ENCODE measurements at places on chromosomes 16 and 17. TPM values are rescaled to one million over a fixed set of nuclear protein-coding genes. Genes with fewer than 3 reads are reported as not detected.

DNA sequence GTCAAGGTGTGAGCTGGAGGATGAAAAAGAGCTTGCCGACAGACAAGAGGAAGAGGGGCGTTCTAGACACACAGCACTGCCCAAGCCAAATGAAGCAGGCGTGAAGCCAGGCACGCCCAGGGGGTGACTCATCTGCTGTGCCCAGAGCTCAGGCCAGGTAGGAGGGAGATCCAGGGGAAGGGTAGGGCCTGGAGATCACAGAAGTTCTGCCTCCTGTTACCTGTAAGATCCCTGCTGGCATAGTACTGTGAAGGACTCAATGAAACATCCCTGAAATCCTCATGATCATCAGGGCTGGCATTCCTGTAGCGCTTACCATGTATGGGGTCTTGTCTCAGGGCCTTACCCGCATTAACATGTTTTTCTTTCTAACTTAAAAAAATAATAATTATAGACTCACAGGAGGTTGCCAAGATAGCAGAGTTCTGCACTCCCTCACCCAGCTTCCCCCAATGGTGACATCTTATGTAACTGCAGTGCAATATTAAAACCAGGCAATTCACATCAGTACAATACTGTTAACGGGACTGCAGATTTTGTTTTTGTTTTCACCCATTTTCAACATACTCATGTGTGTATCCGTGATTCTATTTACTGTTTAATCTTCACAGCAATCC, 158.6 kb downstream of the XYLT1 start:
- H3K27ac ChIP-seq, result no peak overlapping the region
- H3K4me1 ChIP-seq, result no peaks in the 10 kb centered on the region
- H3K27me3 ChIP-seq, result no peaks in the 10 kb centered on the region

- peak overlapping the region; percentile 66 for H3K27ac ChIP-seq
- no peak for DNase-seq
- H3K27me3 ChIP-seq, result no peaks in the 10 kb centered on the region
- H3K4me1 ChIP-seq, result peaks cover 3% of the 10 kb centered on the region
Measured at GRCh38 chr16:4388271-4389021, 16.8 kb downstream of the VASN start.

DNA sequence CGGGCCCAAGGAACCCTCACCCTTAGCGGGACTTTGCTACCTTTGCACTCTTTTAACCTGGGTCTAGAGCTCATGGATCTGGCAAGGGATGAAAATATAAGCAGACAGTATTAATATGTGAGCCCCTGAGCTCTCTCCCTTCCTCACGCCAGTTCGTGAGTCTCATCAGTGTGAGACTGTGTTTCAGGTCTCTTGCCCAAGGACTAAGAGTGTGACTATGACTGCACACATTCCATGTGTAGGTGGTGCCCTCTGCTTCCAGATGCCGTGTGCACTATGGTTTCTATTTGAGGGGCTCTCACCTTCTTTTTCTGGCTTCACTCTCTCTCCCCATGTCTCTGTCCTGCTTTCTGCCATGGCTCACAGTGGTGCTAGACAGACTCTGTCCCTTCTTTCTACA, 40.5 kb downstream of the DHRS7B start:
- H3K36me3 ChIP-seq, result no peaks in the 10 kb centered on the region
- peaks cover 77% of the 10 kb centered on the region for H3K4me1 ChIP-seq
- no peaks in the 10 kb centered on the region for H3K27me3 ChIP-seq
- DNase-seq, result no peak
- H3K27ac ChIP-seq, result peak overlapping the region; percentile 96

DNA sequence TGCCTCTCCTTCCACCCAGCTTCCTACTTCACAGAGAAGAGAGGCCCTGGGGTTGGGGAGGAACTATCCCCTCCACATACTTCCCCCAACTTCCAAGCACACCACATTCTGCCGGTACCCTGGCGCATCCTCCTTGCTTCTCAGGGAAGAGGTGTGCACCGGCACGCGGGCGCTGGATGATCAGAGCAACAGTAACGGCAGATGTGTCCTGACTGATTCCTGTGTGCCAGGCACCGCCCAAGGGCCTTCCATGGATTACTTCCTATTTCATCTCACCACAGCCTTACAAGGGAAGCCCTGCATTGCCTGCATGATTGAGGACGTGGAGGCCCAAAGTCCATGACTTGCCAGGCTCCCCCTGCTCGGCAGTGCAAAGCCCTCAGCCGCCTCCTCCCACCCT, 21.1 kb upstream of the MLKL start:
- no peak overlapping the region for H3K27ac ChIP-seq
- DNase-seq, result peak; percentile 31
- no peak overlapping the region for H3K4me3 ChIP-seq

DNA sequence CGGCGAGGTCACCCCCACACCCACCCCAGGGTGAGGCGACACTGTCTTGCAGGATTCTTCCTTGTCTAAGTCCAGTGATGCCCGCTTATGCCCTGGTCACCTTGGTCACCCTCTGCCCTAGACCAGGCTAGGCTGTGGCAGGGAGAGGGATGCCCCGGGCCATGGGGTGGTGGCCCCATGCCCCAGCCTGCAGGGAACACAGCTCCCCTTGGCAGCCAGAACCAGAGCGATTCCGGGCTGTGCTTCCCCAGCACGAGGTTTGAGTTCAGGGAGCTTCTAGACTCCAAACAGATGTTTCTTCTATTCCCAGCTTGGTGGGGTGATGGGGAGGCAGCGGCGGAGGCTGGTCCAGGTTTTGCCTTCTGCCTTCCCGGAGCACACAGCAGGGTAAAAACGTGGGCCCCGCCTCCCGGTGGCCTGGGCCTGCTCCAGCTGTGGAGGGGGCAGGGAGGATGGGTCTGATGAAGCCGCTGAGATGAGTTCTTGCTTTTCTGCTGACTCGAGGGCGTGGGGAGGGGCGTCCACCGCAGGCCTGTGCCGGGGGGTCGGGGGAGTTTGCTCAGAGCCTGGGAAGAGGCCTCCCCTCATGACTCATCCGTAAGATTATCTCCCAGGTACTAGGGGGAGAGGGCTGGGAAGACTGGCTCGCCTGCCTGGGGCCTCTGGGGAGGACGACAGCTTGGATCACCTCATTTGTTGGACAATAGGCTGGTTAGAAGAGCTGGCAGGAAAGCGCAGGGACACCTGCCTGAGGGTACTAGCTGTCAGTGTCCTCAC, 15.4 kb downstream of the SMTNL2 start:
- DNase-seq, result peak; percentile 92
- H3K4me1 ChIP-seq, result peaks cover 87% of the 10 kb centered on the region
- no peaks in the 10 kb centered on the region for H3K36me3 ChIP-seq
- H3K27ac ChIP-seq, result peak overlapping the region; percentile 84
- H3K27me3 ChIP-seq, result no peaks in the 10 kb centered on the region

GRCh38 chr17:72422505-72423285, 301.9 kb downstream of the SOX9 start:
- DNase-seq, result peak; percentile 84
- H3K4me1 ChIP-seq, result peaks cover 5% of the 10 kb centered on the region
- H3K27ac ChIP-seq, result no peak overlapping the region
- H3K4me3 ChIP-seq, result no peak overlapping the region
- no peaks in the 10 kb centered on the region for H3K27me3 ChIP-seq
- H3K36me3 ChIP-seq, result no peaks in the 10 kb centered on the region

- H3K27ac ChIP-seq, result no peak overlapping the region
- H3K4me1 ChIP-seq, result no peaks in the 10 kb centered on the region
- no peaks in the 10 kb centered on the region for H3K27me3 ChIP-seq
- DNase-seq, result no peak
Measured at GRCh38 chr16:75764154-75764768, 38.0 kb upstream of the CPHXL start.

- H3K27ac ChIP-seq, result no peak overlapping the region
- H3K36me3 ChIP-seq, result no peaks in the 10 kb centered on the region
- no peaks in the 10 kb centered on the region for H3K27me3 ChIP-seq
- H3K4me3 ChIP-seq, result no peak overlapping the region
Measured at GRCh38 chr17:30344283-30345088, 10.6 kb upstream of the TMIGD1 start.

DNA sequence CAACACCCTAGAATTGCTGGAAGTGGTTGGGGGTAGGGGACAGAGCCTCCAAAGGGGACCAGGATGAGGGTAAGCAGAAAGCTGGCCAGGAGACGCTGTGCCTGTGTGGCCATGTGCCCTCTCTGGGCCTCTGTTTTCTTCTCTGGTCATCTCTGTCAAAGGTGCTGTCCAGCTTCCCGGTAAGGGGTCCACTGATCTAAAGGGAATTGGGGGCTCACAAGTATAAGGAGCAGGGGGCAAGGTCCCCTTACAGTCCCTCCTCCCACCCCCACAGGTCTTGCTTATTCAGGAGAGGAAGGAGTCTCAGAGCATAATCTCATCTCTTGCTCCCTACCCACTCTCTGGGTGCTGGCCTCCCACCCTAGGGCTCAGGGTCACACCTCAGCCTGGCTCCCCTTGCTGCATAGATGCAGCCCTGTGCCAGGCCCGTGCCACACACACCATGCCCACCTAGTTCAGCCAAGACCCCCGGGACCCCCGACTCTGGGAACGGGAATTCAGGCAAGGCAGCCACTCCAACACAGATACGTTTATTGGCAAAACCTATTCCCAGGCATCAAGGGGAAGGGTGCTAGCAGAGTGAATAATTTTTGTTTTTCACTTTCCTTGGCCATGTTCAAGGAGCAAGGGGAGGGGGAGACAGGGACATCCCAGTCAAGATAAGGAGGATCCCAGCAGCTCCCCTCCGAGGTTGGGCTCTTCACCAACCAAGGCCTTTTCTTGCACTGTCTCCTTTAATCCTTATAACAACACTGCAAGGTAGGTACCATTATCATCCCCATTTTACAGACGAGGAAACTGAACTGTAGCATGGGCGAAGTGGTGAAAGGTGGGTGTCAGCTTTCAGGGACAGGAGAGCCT, 19.8 kb downstream of the SLC4A1 start:
- H3K4me3 ChIP-seq, result no peak overlapping the region
- H3K27ac ChIP-seq, result no peak overlapping the region
- H3K27me3 ChIP-seq, result no peaks in the 10 kb centered on the region
- no peak for DNase-seq

DNA sequence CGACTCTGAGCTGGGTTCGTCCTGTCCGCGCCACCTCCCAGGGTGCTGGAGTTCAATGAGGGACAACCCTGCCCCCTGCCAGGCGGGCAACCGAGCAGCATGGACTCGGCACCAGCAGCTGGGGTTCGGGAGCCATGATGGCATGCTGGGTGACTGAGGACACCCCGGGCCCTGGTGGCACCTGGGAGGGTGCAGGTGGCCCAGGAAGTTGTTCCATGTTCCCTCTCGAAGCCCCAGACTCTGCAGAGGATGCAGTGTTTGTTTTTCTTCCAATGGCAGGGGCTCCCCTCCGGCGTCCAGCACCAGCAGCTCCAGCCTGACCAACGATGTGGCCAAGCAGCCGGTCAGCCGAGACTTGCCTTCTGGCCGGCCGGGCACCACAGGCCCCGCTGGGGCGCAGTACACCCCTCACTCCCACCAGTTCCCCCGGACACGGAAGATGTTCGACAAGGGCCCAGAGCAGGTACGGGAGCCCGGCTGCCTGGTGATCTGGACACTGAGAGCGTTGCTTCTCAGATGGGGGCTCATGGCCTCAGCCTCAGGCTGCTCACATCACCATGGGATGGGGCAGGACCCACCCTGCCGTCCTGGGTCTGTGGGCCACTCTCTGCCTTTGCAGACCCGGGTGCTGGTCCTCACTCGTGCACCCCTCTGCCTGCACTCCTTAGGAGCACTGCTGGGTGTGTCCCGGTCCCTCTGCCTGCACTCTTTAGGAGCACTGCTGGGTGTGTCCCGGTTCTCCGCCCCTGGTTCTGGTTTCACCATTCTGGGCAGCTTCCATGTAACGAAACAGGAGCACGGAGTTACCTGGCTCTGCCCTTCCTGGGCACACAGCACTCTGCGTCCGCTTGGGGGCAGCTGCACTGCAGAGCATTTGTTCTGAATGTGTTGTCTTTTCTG, 68.2 kb upstream of the CHMP6 start:
- H3K27ac ChIP-seq, result no peak overlapping the region
- no peaks in the 10 kb centered on the region for H3K4me1 ChIP-seq
- no peaks in the 10 kb centered on the region for H3K27me3 ChIP-seq
- DNase-seq, result no peak
- H3K4me3 ChIP-seq, result no peak overlapping the region

GRCh38 chr17:28969706-28970393, 18.5 kb upstream of the PHF12 start:
- no peaks in the 10 kb centered on the region for H3K36me3 ChIP-seq
- H3K27ac ChIP-seq, result no peak overlapping the region
- no peak for DNase-seq
- no peaks in the 10 kb centered on the region for H3K4me1 ChIP-seq
- no peak overlapping the region for H3K4me3 ChIP-seq

DNA sequence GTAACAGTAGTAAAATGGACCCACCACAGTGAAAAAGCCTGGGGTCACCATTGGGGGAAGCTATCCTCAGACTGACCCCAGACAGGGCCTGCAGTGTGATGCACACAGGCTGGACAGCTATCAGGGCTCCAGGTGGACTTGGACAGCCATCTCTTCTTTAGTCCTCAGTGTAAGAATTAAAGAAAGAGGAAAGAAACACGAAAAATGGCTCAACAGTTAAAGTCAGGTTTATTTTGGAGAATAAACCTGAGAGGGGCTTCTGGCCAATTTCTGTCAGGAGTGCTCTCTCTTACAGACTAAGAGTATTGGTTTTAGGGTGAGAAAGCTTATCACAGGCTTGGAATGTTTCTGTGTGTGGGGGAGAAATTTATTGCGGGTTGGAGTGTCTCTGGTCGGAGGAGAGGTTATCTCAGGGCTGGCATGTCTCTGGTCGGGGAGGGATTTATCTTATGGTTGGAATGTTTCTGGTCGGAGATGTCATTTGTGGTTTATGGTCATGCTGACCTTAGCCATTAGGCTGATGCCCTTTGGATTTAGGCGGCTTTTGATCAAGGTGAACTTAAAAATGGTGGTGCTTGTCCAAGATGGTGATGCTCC, 10.8 kb upstream of the B4GALNT2 start:
- no peaks in the 10 kb centered on the region for H3K36me3 ChIP-seq
- no peak overlapping the region for H3K27ac ChIP-seq
- no peaks in the 10 kb centered on the region for H3K4me1 ChIP-seq
- H3K4me3 ChIP-seq, result no peak overlapping the region
- peaks cover 2% of the 10 kb centered on the region for H3K27me3 ChIP-seq
- DNase-seq, result no peak

GRCh38 chr16:27364493-27365141, 37.4 kb upstream of the IL21R start:
- H3K4me3 ChIP-seq, result no peak overlapping the region
- DNase-seq, result no peak
- H3K27me3 ChIP-seq, result no peaks in the 10 kb centered on the region

The NPIPB9 gene
- total RNA-seq, result not detected

The ASGR1 gene
- 0.39 TPM for total RNA-seq

The SPN gene
- total RNA-seq, result 0.54 TPM

The CACNG5 gene
- total RNA-seq, result not detected

The MT1A gene
- 37.7 TPM for total RNA-seq

The VPS35 gene
- 49.8 TPM for total RNA-seq

The NETO2 gene
- total RNA-seq, result 3.9 TPM

Data from psoas muscle (tissue), 8 donors.